Epithelial cell of prostate (primary cell): ENCODE measurements at places on chromosomes 1 and 21.

DNA sequence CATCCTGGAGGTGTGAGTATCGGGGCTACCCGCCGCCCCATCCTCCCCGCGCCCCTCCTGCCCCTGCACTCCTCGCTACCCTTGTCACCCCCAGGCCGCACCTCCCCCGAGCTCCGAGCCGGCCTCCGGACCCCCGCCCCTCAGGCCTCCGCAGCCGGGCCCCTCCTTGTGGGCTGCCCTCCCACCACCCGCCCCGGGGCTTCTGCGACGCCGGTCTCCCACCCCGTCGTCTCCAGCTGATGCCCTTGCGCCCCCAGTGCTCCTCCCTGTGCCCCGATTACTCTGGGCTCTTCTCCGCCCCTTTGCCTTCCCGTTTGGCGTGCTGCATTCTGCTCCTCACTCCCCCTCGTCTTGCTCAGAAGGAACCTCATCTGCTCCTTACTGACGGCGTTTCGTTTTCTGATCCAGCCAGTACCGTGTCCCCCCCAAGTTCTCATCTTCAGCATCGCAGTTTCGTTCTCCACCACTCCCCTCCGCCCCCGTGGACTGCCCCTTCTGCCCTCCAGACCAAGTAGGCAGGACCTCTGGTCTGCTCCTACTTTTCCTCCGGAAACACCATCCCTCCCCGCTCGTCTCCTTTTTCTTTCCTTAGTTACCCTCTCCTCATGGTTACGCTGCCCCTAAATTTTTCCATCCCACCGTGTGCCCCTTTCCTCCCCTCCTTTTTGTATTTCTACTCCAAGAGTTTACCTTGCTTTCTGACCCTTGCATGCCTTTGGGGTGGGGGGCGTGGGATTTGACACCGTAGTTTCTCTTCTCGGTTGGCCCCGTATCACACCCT lies 841 bp downstream of the SNX27 start:
- DNase-seq = no peak

- peak; percentile 79 for DNase-seq
Measured at GRCh38 chr1:219710529-219711194, 97.8 kb upstream of the ZC3H11B start.

- no peak for DNase-seq
Measured at GRCh38 chr1:2128189-2128901, 66.2 kb downstream of the FAAP20 start.

- no peak for DNase-seq
Measured at GRCh38 chr21:35991131-35991530, 69.2 kb downstream of the SETD4 start.

DNA sequence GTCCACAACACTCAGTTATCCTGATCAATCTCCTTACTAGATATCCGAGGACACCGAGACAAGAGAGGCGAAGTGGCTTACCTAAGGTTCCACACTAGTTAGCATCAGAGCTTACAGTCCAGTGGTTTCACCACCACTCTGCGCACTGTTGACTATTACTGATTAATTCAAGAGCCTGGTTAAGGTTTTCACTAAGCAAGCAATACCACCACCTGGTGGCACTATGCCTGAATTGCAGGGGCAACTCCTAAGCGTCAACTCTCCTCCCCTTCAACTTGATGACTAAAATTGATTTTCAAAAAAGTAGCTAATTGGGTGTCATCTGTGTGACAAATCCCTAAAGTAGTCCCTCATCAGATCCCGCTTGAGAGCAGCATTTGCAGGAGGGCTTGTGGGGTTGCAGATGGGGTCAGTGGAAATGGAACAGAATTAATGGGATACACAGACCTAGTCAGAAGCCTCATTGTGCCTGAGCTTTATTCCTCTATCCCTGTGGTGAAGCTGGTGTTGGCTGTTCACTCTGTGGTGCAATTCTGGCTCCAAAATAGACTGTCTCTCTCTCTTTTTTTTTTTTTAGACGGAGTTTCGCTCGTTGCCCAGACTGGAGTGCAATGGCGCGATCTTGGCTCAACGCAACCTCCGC lies 9.1 kb downstream of the TTC22 start:
- no peak for DNase-seq

- DNase-seq = no peak
Measured at GRCh38 chr1:223304931-223305330, 59.0 kb downstream of the SUSD4 start.

DNA sequence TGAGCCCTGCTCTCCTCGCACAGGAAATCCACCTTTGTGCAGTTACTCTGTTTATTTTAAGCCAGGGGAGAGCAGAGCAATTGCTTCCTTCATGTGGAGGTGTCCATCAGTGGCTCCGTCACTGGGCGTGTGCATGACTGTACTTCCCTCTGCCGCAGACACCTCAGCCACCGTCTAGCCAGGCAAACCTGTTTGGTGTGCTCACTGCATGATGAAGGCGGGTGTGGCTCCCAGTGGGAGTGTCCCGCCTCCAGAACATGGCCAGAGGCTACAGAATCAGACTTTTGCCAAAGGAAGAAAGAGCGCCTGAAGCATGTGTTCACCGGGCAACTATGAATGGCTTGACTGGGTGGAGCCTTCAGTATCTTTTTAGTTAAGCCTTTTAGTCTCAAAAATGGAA lies 26.1 kb upstream of the LAMC2 start:
- peak; percentile 100 for DNase-seq

GRCh38 chr1:227357927-227358302 lies 39.6 kb upstream of the CDC42BPA start:
- DNase-seq = no peak

GRCh38 chr1:179175011-179175841 lies 54.3 kb downstream of the ABL2 start:
- peak; percentile 58 for DNase-seq

- DNase-seq = no peak
Measured at GRCh38 chr1:57109883-57110282, 144.1 kb upstream of the C8B start.

GRCh38 chr1:203152158-203153034 lies 23.2 kb downstream of the MYBPH start:
- DNase-seq = no peak

DNA sequence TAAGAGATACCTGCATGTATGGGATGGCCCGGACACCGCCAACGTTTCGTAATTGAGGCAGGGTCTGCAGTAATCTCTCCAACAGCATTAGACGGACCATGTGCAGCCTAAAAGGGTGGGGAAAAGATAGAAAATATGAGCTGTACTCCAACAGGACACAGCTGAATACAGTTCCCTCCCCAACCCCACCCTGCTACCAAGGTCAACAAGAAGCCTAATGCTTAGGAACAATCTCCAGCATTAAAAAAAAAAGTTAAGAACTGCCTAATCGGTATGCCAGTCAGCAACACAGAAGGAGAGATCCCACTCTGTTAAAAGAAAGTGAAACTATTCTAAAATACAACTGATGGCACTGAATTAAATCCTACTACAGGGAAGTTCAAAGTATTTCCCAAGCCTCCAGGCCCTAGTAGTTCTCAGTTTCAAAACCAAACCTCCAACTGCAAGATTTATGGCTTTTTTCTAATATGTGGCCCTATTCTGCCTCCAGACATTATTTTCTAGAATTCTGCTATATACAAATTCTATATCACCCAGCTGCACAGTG lies 81.0 kb downstream of the UBR4 start:
- no peak for DNase-seq

DNA sequence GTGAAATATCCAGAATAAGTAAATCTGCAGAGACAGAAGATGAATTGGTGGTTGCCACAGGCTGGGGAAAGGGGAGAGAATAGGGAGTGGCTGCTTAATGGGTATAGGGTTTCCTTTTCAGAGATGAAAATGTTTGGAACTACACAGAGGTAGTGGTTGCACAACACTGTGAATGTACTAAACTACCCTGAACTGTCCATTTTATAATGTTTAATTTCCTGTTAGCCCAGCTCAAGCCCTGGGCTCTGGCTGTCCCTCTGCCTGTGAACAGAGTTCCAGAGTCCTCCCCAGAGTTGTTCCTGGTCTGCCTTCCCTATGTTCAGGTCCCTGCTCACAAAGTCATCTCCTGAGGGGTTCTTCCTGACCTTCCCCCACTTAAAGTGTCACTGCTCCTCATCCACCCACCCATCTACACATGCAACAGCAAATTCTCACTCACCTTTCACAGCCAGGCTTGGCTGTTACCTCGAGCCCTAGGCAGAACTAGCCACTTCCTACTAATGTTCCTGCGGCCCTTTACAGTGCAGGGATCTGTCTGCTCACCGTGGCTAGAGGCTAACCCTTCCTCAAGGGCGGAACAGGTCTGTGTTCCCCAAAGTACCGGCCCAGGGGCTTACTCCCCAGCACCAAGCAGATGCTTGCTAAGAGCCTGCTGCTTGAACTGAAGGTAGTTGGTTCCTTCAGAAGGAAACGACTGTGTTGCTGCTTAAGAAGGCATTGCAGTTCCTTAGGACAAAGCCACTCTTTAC lies 22.4 kb downstream of the DHCR24 start:
- no peak for DNase-seq

GRCh38 chr21:45950740-45951515 lies 30.6 kb upstream of the COL6A1 start:
- no peak for DNase-seq

- DNase-seq = no peak
Measured at GRCh38 chr1:14183329-14183728, 415.2 kb upstream of the KAZN start.

GRCh38 chr1:84996846-84997666 lies at the start of gene MCOLN2:
Gene MCOLN2 (minus strand): TSS chr1:84997113. CDS start chr1:84996872, 241 bp downstream.
- no peak for DNase-seq

GRCh38 chr1:39398278-39399021 lies 93.0 kb upstream of the BMP8A start:
- DNase-seq = peak; percentile 91

DNA sequence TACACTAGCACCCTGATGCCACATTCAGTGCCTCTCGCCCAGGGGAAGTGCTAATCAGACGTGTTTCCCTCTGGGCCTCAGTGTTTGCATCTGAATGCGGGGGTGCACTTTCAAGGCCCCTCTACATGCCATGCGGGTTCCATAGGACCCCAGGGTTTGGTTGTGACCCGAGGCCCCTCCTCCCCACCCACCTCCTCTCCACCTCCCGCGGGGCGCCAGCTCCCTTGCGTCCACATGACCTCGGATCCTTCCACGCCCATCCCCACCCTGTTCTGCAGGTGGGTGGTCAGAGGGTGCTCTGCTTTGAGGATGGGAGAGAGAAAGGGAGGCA lies 5.1 kb upstream of the RUNX3 start:
- no peak for DNase-seq

DNA sequence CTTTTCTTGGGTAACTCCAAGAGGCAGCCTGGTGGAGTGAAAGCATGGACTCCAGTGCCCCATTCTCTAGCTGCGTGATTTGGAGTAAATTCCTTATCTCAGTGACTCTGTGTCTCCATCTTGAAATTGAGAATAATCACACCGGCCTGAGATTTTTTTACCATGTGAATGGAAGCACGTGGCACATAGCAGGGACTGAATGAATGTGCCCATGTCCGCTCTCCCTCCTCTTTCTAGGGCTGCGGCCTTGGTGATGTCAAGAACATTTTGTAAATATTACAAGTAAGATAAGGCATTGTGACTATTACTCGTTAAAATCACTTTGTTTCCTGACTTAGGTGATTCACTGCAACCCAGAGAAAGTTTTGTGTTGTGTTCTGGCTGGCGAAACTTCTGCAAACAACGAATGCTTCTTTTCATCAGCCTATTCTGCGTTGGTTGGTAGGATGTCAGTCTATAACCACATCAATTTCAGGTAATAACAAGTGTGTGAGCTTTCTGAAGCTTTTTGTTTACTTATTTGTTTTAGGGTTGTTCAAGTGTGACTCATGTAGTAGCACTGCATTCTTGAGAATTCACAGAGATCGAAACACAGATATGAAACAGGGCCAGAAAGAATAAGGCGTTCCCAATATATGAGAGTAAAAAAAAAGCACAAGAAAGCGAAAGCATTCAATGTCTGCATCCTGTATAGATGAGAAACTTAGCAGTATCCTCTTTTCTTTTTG lies 135.7 kb upstream of the SLC45A1 start:
- peak; percentile 99 for DNase-seq

DNA sequence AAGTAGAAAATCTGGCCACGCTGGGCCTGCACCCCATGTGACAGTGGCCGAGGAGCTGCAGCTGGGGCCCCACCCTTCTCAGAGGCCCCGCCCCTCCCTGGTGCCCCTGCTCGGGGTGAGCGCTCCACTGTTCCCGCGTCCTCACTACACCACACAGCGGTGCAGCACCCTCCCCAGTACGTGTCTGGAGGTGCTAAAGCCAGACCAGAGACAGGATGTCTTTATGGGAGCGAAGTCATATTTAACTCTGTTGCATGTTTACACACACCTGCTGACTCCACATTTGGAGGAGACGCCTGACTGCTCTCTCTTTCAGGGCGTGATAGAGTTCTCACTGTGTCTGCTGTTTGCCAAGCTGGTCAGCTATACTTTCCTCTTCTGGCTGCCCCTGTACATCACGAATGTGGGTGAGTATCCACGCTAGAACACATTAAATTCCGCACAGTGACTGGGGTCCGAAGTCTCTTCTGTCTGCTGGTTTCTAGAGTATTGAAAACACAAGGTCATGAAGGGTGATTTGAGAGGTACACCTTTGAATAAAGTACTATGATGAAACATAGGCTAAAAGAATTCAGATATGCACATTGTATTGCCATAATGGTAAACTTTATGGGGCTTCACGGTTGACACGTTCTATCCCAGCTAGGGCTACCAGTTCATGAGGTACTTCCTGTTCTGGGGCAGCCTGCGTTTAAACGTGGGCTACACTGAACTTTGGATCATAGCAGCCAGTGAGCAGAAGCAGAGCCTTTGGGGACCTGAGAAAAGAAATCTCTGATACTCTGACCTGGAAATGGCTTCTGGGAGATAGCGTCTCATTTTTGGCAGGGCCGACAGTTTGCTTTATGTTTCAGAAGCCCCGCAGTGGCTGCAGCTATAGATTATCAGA lies 48.4 kb downstream of the SLC37A1 start:
- DNase-seq = no peak

DNA sequence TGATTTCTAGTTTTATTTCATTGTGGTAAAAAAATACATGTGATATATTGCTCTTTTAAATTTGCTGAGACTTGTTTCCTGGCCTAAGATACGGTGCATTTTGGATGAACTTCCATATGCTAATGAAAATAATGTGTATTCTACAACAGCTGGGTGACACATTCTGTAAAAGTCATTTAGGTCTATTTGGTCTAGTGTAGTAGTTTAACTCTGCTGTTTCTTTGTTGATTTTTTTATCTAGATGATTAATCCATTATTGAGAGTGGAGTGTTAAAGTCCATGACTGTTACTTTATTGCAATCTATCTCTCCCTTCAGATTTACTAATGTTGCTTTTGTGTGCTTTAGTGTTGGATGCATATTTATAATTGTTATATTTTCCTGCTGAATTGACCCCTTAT lies 161.4 kb downstream of the VAV3 start:
- DNase-seq = no peak
